Kidney glomerular epithelial cell (primary cell): ENCODE measurements at places on chromosomes 12 and 14.

- DNase-seq: peak; percentile 66
Measured at GRCh38 chr12:6229224-6230218, 29.3 kb downstream of the CD9 start.

GRCh38 chr12:26010293-26010821 is 51.9 kb downstream of the RASSF8 start:
- DNase-seq: no peak

DNA sequence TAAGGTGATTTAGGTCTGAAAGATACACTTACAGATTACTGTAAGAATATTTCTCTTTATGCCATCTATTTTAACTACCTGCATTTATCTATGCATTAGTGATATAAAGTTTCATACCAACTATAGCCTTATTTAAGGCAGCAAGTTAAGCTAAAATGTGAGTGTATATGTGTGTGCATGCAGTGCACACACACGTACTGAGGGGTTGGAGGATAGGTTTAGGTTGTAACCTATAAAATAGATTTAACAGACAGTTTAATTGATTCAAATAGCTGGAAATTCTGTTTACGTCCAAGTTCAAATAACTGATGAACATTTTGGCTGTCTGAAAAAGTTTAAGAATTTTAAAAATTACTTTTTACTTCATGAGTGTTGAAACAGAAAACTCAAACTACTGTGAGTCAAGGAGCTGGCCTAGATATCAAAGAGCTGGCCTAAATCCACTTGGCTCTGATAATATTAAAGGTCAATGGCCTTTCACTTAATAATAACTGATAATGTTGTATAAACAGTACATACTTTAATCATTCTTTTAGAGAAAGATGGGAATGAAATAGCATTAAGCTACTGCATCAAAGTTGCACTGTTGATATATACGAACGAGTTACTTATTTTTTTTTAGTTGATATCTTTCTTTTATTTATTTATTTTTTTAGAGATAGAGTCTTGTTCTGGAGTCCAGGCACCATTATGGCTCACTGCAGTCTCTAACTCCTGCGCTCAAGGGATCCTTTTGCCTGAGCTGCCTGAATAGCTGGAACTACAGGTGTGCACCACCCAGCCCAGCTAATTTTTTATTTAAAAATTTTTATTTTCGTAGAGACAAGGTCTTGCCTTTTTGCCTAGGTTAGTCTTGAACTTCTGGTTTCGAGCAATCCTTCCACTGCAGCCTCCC is 13.8 kb upstream of the KCNJ8 start:
- DNase-seq: no peak

DNA sequence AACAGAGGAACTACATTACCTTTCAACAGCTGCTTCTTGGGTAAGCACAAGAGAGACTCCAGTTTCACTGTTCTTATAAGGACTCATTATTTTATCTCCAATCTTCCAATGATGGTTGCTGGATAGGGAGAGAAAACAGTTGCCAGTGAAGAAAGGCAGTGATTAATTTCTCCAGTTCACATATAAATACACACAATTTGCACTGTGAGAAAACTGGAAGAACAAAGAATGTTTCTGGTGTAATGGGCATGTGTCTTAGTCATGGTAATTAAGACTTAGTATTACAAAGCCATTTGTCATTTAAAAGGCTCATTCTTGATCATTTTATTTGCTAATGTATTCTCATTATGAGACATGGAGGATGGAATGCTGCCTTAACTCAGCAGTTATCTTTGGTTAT is 78.0 kb upstream of the FAR2 start:
- peak; percentile 8 for DNase-seq

GRCh38 chr14:92789457-92790089 is 4.5 kb upstream of the GOLGA5 start:
- DNase-seq: no peak

DNA sequence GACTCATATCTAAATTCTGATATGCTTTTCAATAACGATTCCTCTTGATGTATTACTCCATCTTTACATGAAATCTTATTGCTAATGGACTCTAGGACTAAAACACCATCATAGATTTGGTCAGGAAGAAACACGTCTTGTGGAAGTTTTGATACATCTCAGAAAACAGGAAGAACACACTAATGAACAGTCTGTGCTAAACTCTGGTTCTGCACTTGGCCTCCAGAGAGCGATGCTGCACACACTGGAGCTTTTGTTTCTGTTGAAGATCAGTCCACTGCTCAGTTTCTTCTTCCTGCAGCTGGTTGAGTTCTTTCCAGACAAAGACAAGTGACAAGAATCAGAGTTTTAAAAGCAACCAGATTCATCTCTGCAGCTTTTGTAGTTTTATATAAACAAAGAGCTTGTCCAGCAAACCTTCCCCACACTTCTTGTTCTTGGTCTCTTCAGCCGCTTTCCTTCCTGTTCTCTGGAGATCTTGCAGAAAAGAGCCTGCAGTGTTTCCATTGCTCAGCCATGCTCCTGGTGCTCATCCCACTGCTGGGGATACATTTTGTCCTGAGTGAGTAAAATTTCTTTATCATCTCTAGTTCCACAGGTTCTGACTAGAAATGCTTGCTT is 229.1 kb upstream of the OR4E1 start:
- no peak for DNase-seq

DNA sequence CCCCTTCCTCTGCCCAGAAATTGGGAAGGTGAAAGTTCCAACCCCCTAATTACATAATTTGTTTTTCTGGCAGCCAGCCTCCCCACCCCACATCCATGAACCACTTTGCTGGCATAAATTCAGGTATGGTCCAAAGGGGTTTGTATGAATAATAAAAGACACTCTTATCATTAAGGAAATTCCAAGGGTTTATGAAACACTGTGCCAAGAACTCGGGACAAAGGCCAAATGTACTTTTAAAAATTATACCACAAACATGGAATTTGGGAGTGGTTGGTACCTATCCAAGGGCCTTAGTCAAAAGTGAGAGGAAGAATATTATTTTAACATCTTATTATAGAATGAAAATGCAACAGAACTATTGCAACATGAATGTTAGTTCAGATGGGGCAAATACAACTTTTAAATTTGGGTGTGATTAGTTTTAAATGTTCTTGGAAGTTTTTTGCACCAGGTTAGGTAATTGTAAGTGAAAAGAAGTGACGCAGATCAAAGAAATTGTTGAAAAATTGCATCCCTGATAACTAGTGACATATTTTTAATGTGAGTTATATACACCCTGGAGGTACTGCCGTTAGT is 217.8 kb downstream of the TMEM117 start:
- DNase-seq: no peak

- DNase-seq: no peak
Measured at GRCh38 chr12:96140174-96140573, 54.0 kb upstream of the ELK3 start.

GRCh38 chr12:50016501-50017475 is 8.5 kb downstream of the RACGAP1 start:
- peak; percentile 80 for DNase-seq

DNA sequence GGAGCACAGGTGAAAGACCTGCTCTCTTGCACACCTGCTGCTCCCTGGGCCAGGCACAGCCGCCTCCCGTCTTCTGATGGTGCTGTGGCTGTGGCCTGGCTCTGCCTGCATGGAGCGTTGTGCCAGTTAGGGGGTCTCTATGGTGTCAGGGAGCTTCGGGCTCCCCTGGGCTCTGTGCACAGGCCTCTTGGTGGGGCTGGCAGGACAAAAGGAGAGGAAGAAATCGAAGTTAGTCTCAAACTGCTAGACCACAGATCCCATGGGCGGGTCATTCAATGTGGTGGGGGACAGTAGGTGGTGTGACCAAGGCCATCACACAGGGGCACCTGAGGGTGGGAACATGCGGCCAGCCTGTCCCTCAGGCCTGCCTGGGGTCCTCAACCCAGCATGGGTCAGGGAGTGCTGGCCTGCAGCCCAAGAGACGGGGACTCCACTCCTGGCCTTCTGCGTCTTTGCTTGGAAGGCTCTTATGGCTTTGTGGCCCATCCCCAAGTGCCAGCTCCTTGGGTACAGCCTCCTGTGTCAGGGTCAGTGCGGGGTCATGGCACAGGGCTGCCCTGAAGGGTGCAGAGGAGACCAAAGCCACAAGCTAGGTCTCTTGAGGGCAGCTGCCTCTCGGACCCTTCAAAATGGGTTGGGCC is 84.1 kb downstream of the KIF26A start:
- no peak for DNase-seq

DNA sequence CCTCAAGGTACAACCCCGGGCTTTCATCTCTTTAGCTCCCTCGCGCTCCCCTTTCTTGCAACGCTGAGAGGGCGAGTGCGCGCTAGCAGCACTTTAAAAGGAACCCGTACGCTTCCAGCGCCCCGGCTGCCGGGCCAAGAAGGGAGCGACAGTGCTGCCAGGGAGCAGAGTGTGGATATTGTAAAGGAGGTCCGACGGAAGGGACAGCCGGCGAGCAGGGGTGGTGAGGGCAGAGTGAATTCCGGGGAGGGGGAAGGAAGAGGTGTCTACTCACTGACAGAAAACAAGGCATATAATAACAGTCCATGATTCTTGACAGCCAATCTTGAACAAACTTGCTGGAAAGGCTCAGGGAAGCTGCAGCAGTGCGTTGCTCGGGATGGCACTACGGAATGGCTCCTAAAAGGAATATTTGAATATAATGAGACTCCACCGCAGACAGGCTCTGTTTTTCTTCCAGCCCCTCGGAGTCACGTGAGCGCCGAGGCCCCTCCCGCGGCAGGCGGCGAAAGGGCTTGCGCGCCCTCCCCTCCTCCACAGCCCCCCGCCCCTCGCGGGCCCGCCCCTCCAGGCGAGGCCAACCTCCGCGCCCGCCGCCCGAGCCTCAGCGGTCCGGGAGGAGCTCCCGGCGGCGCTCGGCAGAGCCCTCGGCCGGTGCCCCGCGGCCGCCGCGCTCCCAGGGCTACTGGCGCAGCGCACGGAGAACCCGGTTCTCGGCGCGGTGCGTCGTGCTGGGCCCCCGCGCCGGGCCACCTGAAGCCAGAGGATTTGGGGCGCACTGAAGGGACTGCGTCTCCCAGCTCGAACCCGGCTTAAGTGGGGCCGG is 3.4 kb downstream of the BMP4 start:
- DNase-seq: peak; percentile 78

- DNase-seq: no peak
Measured at GRCh38 chr14:81295958-81296923, 75.5 kb upstream of the GTF2A1 start.

DNA sequence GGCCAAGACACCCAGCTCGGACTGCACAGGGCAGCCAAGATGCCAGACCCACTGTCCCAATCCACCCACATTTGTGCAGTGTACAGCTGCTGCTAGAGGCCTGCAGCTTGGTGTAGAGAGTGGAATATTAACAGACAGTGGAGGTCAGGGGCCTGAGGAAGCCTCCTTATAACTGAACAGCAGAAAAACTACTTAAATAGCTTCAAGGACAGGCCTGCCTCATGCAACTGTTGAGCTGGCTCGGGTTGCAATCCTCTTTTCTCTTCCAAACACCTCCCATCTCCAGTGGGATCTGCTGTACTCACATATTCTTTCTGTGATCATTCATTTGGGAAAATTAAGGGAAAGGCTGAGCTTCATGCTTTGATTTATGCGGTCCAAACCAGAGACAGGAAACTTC is 1043.2 kb upstream of the TMEM132C start:
- no peak for DNase-seq

GRCh38 chr14:73640796-73641365 is 3.9 kb upstream of the DNAL1 start:
- DNase-seq: no peak

DNA sequence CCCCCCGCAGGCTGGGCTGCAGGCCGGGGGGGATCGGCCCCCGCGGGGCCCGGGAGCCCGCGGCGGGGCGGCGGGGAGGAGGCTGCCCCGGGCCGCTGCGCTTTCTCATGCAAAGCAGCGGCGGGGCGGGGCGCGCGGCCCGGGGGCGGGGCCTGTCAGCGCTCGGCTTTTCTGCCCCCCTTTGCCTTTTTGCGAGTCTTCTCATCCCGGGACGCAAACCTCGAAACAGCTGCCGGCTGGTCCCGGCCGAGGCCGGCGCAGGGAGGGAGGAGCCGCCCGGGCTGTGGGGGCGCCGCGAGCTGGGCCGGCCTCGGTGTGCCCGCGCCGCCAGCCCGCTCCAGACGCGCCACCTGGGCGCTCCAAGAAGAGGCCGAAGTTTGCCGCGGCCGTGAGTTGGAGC is at the start of gene FZD10:
TSS of gene FZD10 (plus strand) at position 198 of the 400 bp plus-strand sequence. CDS start 479 bp downstream, outside the sequence.
- no peak for DNase-seq

GRCh38 chr14:22471545-22472121 is 117.4 kb downstream of the DAD1 start:
- peak; percentile 10 for DNase-seq

GRCh38 chr12:26631846-26632245 is 201.1 kb downstream of the ITPR2 start:
- no peak for DNase-seq

GRCh38 chr14:65959563-65960024 is 526.6 kb upstream of the CCDC196 start:
- DNase-seq: no peak

DNA sequence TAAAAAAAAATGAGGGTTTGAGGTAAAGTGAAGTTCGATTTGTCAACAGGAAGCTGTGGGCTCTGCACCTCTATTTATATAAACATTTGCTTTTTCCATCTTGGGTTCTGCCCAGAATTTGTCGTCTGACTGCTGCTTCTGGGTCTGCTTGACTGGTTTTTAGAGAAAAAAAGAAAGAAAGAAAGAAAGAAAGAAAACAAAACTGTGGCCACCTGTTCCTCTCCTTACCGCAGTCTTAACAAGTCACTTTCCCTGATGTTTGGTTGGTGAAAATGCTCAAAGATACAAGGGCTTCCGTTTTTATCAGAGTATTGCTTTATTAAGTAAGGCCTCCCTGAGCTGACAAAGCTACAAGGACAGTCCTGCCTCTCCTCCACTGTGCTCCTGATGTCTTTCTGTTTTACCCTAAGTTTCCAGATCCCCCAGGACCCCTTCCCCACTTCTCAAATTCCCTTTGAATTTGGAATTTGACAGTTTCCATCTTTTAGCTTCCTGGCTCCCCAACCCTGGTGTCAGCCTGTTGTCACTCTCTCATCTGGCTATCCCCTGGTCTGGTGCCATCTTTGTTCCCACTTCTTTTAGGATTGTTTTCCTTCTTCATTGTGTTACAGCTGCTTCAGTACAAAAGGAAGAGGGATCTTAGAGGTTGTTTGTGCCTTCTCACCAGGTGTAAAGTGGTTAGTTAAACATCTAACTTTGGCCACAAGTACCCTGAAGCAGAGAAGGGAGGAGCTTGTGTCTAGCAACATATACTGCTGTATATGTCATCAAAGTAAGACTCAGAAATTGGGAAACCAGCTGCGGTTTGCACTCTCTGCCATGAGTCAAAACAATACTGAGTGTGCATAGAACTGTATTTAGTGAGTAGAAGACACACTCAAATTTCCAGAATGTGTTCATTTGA is 18.0 kb downstream of the MFAP5 start:
- no peak for DNase-seq

GRCh38 chr12:19273482-19274330 is 144.2 kb downstream of the PLEKHA5 start:
- peak; percentile 89 for DNase-seq

GRCh38 chr12:117212563-117213190 is 22.4 kb upstream of the FBXO21 start:
- DNase-seq: peak; percentile 61
